ENCODE measurements at places on chromosomes 12 and 14.
A peak's percentile ranks its signal among the peaks of the same experiment; 100 is the strongest.

DNA sequence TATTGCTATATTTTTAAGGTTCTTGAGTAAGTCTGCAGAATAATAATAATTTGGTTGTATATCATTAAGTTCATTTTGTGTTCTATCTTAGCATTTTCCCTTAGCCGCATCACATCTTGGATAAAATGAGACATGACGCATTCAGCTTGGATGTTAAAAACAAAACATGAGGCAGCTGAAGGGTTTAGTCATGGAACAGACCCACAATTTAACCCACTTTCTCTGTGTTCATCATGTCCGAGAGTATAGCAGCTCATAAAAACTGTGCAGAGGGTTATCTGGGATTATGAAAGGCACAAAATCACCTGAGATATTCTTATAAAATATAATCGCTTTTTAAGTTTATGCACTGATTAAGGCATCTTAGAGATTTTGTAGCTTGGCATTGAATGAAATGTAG, 219.3 kb downstream of the TRHDE start:
- no peak for DNase-seq

GRCh38 chr12:127761880-127762279, 505.1 kb upstream of the TMEM132C start:
- no peak for DNase-seq

GRCh38 chr12:53300187-53300586, 692 bp downstream of the MYG1 start:
- peak; percentile 38 for DNase-seq

- no peak for DNase-seq
Measured at GRCh38 chr12:2575245-2575644, 219.5 kb upstream of the FKBP4 start.

GRCh38 chr12:116448165-116448739, 110.9 kb upstream of the MAP1LC3B2 start:
- no peak for DNase-seq

GRCh38 chr14:28813810-28814209, 47.2 kb downstream of the FOXG1 start:
- DNase-seq: no peak

DNA sequence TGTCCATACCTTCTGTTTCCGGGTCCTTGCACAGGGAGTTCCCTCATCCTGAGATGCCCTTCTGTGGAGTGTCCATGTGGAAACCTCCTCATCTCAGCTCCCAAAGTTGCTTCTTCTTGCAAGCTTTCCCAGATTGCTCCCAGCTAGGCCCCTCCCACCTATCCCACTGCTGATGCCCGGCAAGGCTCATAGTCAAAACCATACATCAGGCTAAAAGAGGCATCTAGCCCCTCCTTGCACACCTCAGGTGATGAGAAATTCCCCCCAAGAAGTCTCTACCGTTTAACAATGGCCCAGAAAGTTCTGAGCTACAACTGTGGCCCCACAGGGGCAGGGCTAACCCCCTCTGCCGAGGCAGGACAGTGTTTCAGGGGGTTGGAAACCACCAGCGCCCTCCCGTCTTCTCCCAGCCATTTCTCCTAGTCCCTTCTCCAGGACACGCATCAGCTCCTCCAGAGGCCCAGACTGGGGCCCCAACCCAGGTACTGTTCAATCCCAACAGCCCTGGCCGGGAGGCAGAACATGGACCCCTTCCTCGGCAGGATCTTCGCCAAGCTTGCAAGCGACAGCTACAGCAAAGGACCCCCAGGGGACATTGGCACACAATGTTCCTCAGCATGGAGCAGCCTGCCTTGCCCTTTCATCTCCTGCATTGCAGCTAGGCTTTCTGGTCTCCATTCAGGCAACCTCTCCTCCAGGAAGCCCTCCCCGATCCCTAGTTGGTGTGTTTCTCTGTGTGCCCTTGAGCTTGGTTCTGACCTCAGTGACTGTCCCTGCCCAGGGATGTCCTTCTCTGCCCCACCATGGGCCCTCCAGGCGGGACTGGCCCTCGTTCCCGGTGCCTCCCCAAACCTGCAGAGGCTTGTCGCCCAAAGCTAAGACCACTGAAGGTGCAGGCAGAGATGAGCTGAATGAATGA, 4.5 kb upstream of the BEGAIN start:
- no peak for DNase-seq

GRCh38 chr12:131093604-131093955, 139.9 kb downstream of the ADGRD1 start:
- no peak for DNase-seq

GRCh38 chr12:128830505-128830893, 6.7 kb upstream of the SLC15A4 start:
- DNase-seq: no peak

GRCh38 chr12:53067074-53067992, 11.9 kb downstream of the SPRYD3 start:
- DNase-seq: peak; percentile 5

DNA sequence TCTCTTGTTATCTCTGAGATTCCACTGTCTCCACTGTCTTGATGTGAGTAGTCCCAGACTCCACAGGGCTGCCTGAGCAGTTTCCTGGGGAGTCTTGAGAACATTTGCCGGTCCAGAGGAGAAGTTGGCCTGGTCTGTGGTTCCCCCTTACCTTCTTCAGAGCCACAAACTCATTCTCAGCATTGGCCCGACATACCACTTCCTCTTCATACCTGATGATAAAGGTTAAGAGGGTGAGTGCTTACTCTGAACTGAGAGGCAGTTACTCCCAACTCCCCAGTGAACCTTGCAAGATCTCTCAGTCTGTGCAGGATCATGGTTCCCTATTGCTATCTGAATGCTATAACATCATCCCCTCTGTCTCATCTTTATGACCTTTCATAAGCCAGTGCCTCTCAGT, 2.6 kb downstream of the KRT84 start:
- DNase-seq: no peak

- DNase-seq: peak; percentile 62
Measured at GRCh38 chr12:94207849-94208621, 59.7 kb downstream of the PLXNC1 start.

Measured in activated CD4-positive, alpha-beta T cell treated with anti-CD3 and anti-CD28 coated beads for 36 hours (primary cell).